Fibroblast of skin of scalp (primary cell): ENCODE measurements at places on chromosomes 2 and 18.
A peak's percentile ranks its signal among the peaks of the same experiment; 100 is the strongest.

GRCh38 chr18:24075767-24076597 is 61.4 kb downstream of the TTC39C start:
- DNase-seq: peak; percentile 88

GRCh38 chr2:237594514-237594871 is 4.0 kb upstream of the RAB17 start:
- DNase-seq: no peak

DNA sequence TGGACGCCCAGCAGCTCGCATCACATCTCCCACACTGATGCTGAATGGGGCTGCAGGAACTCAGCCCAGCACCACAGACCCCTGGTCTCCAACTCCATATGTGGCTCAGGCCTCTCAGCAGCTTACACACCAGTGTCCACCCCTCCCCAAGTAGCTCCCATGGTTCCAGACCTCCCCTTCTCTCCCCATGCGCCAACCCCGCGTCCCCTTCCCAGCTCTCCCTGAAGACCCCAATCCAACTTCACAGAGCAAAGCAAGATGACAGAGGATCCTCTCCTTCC is 188.9 kb downstream of the SH3BP4 start:
- no peak for DNase-seq

- DNase-seq: no peak
Measured at GRCh38 chr2:149155196-149155969, 116.9 kb downstream of the LYPD6B start.

GRCh38 chr2:105183555-105184323 is 57.8 kb upstream of the GPR45 start:
- DNase-seq: no peak

DNA sequence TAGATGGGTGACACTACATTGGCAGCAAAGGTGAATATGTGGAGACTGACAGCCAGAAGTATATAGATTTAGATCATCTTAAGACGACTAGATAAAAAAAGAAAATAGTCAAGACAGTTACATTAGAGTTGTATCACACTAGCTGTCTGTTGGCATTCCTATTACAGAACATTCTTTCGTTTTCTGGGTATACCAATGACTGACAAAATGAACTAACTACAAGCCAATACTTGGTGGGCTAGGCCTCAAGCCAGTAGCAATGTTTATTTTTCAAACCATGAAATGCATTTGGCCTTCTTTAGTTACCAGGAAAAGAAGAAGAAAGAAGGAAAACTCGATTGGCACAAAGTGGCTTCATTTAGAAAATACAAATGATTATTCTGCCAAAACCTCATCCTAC is 944.9 kb upstream of the ZEB2 start:
- no peak for DNase-seq

DNA sequence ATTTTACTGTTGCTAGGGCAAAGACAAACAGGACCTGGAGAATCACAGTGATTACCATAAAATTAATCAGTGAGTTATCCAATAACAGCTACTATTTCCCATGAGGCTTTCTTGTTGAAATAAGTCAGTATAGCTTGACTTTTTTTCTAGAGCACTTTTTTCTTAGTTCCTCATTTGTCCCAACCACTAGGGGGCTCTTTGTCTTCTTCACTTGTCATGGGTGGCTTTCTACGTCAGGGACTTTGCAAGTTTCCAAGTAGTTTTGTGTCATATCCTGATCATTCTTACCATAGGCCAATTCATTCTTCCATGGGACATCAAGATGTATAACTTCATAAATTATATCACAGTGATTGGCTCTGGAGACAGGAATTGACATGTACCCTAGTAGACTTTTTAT is 1019.6 kb upstream of the PIK3C3 start:
- DNase-seq: peak; percentile 5

GRCh38 chr18:60279391-60279790 is 93.2 kb downstream of the MC4R start:
- peak; percentile 25 for DNase-seq

GRCh38 chr18:5995626-5996025 is 100.3 kb upstream of the TMEM200C start:
- no peak for DNase-seq

DNA sequence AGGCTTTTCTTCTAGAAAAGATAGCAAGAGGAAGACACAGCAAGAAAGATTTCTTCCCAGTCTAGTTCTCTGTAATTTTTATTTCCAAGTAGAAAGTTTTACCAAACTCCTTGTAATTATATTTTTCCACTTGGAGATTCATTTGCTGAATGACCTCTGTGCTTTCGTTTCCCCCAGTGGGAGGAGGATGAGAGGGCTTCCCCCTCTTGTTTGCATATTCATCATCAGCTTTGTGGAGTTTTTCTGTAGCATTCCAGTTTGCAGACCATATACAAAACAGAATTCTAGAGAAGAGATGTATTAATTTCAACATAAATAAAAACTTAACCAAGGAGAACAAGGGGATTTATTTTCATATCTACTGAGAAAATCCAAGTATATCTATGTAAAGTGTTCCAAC is 51.3 kb downstream of the RMDN2 start:
- DNase-seq: no peak

- no peak for DNase-seq
Measured at GRCh38 chr2:43327119-43327518, 100.7 kb upstream of the ZFP36L2 start.

DNA sequence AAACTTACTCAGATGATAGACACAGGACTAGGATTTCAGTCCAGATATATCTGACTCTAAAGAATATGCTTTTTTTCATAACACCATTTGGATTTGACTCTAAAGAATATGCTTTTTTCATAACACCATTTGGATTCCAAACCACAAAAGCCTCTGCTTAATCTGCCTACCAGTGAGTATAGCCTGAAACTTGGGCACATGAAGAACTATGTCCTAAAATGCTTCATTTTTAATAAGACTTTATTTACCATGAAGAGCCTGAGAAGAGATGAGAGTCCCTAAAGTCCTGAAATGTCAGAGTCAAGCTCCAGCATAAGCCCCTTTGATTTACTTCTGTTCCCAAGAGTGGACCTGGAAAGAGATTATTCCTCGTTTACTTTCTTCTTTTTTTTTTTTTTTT is 54.5 kb upstream of the STPG4 start:
- no peak for DNase-seq

DNA sequence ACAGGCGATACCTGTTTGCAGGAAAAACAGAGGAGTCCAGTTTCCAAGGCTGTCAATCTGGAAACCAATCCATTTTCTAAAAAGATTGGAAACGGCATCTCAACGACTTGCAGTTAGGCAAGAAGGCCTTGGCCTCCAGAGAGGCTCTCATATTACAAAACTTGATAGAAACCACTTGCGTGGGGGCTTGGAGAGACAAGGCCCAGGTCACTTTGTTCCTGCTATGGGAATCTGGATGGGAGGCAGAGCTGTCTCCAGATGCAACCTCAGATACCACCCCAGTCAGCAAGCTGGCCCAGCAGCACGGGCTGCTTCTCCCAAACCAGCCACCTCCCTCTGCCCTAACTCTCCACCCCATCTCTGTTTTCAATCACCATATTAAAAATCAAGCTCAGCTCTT is 298.8 kb downstream of the TNS1 start:
- no peak for DNase-seq

- DNase-seq: no peak
Measured at GRCh38 chr2:188189356-188189755, 102.3 kb upstream of the GULP1 start.

DNA sequence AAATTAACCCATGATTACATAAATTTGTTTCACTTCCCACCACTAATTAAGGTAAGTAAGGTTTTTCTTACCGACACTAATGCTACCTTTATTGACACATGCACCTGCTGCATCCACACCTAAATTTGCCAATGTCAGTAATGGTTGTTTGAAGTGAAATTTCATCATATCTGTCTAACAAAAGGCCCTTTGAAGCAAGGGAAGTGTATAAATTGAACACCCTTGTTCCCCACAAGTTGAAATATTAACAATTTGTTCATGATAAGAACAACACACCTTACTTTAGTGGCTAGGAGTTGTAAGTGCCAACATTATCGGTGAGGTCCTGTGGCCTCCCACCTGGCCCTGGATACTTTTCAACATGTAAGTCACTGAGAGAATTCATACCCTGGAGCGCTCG is 116.3 kb upstream of the CDCA7 start:
- no peak for DNase-seq

GRCh38 chr2:183487326-183487725 is 363.1 kb downstream of the NUP35 start:
- peak; percentile 37 for DNase-seq

GRCh38 chr2:166627893-166628292 is 133.8 kb upstream of the SCN7A start:
- DNase-seq: no peak

GRCh38 chr18:75265872-75266271 is 55.3 kb downstream of the TSHZ1 start:
- no peak for DNase-seq

DNA sequence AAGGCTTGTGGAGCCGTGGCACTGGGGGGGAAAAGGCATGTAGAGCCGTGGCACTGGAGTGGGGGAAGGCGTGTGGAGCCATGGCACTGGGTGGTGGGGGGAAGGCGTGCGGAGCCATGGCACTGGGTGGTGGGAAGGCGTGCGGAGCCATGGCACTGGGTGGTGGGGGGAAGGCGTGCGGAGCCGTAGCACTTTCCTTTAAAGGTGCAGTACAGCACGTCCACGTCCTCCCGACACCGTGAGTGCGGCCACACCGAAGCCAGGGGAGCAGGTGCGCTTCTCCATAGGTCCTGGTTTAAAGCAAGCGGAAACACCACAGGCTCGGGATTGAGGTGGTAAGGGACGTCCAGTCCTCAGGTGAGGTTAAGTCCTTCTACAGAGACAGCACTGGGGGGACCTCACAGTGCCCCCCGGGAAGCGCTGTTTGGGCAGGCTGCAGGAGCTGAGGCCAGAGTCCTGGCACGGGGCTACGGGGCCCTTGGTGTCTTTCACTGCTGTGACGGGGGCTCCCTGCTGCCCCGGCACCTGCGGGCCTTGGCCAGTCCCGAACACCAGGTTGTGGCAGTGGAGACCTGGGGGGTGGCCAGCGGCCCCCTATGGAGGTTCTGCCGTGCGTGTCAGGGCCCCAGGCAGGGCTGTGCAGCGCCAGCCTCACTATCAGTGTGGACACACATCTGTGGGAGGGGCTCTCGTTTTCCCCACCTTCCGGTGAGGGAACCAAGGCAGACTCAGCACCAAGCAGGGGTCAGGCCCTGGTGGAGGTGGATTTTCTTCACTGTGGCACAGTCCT is 93.0 kb upstream of the CTDP1 start:
- no peak for DNase-seq
